NAMALWA (cell line): ENCODE measurements at places on chromosomes 1 and 21.

DNA sequence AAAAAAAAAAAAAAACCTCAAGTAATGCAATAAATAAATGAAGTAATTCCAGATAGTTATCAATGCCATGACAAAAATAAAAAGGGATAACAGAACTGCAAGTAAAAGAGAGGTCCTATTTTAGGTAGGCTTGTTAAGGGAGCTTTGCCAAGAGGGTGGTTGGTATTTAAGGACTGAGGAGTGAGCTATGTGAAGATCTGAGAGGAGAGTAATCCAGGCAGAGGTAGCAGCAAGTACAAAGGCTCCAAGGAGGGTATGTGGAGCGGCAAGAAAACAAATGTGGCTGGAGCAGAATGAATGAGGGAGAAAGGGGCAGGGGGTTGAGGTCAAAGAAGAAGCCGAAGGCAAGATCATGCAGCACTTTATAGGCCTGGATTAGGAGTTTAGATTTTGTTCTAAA lies 59.9 kb upstream of the CDC42BPA start:
- no peak for DNase-seq

DNA sequence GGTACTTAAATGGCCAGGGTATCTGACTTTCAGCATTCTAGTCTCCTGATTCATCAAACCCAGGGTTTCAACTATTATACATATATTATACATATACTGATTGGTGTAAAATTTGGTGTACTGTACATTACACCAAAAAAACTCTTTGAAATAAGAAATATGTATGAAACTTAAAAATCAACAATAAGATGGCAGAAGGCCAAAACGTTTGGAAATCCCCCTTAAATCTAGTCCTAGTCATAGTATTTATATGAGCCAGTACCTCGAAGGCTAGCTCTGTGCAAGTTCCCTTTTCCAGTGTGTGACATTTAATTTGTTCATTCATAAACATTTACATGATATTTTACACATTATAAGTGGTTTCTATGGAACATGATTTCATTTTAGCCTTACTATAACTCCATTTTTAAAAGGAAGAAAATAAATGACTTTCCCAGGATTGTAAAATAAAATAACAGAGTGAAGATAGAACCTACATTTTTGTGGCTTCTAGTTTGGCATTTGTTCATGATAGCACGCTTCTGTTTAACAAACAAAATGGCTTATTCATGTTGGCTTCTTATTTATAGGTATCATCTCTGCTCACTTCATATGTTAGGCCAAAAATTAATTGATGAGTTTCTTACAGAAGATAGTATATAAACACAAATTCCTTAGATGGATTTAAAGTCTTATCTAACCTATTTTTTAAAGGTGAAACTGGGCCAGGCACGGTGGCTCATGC lies 18.8 kb upstream of the ZNF281 start:
- DNase-seq, result peak; percentile 26

GRCh38 chr1:24391882-24392603 lies 21.5 kb downstream of the STPG1 start:
- peak; percentile 87 for DNase-seq

- no peak for DNase-seq
These were observed 480.0 kb downstream of the PTPRU start for GRCh38 chr1:29716306-29716705.

GRCh38 chr1:7290971-7291970 lies 479.8 kb upstream of the VAMP3 start:
- no peak for DNase-seq

DNA sequence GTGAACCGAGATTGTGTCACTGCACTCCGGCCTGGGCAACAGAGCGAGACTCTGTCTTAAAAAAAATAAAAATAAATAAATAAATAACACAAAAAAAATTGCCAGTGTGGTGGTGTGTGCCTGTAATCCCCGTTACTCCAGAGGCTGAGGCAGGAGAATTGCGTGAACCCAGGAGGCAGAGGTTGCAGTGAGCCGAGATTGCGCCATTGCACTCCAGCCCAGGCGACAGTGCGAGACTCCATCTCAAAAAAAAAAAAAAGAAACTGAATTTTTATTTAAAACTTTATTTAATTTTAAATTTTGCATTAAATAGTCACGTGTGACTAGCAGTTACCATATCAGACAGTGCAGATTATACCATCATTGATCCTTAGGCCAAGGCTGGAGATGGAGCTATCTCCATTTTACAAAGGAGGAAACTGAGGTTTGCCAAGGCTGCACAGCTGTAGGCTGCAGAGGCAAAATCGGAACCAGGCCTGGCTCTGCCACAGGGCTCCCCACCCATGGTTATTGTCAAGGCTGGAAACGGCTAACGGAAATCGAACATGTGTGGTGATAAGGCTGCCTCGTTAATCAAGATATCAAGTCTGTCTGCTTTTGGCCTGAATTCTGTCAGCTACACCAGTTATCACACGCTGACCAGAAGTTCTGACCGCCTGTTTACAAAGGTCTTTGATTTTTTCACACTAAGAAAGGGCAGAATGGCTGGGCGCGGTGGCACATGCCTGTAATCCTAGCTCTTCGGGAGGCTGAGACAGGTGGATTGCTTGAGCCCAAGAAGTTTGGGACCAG lies 20.5 kb downstream of the HSPG2 start:
- DNase-seq, result no peak

- no peak for DNase-seq
These were observed 53.9 kb downstream of the EDN2 start for GRCh38 chr1:41430582-41430981.

DNA sequence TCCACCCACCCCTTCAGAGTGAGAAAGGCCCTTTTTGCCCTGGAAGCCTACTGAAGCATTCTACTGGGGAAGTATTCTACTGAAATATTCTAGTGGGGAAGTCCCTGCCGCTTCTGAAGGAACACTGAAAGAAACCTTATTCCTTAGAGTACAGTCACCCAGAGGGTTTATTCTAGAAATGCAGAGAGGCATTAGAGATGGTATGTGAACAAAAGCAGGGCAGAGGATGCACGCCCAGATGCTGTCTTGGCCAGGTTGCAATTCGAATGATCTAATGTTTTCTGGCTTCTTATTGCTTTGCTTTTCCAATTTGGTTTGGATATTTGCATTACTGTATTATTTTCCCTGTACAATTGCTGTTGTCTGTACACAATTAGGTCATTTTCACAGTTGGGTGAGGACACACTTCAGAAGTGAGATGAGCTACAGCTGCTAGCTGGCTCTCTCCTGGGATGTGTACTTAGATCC lies 37.1 kb downstream of the CCN1 start:
- DNase-seq, result no peak

GRCh38 chr21:45111703-45112102 lies 37.3 kb downstream of the ADARB1 start:
- DNase-seq, result no peak

DNA sequence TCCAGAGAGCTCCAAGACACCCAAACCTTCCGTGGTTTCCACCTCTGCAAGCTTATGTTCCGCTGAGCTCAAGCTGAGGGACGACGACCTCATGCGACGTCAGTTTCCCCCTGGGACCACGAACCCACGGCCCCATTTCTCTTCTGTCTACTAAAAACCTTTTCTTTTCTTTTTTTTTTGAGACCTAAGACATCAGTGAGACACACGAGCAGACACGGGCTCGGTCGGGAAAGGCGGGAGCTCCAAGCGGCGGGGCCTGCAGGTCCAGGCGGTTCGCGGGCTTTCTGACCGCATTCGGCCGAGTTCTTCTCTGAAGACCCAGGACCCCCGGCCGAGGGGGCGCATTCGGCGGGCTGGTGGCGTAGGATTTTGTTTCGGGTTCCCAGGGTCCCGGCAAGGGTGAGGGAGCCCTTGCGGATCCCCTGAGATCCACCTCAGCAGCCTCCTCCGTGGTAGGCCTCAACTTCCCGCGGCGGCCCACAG lies 402 bp downstream of the C21orf58 start:
- DNase-seq, result peak; percentile 35

- peak; percentile 58 for DNase-seq
These were observed 510 bp upstream of the UBIAD1 start for GRCh38 chr1:11272544-11272831.

DNA sequence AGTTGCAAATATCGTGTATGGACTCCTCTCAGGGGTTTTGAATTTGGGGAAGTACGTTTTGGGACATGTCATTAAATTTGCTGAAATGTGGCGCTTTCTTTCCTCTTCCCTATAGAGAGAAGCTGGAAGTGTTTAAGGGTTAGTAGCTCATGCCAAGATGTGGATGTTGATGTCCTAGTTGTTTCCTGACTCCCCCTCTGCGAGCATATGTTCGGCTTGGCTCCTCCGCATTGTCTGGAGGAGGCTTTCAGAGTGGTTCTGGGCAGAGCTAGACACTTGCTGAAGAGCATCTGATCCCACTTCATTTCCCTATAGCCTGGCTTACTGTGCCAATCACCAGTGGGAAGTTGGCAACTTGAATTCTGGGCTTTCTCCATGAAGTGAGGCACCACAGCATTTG lies 347.4 kb upstream of the B3GALT2 start:
- DNase-seq, result no peak

DNA sequence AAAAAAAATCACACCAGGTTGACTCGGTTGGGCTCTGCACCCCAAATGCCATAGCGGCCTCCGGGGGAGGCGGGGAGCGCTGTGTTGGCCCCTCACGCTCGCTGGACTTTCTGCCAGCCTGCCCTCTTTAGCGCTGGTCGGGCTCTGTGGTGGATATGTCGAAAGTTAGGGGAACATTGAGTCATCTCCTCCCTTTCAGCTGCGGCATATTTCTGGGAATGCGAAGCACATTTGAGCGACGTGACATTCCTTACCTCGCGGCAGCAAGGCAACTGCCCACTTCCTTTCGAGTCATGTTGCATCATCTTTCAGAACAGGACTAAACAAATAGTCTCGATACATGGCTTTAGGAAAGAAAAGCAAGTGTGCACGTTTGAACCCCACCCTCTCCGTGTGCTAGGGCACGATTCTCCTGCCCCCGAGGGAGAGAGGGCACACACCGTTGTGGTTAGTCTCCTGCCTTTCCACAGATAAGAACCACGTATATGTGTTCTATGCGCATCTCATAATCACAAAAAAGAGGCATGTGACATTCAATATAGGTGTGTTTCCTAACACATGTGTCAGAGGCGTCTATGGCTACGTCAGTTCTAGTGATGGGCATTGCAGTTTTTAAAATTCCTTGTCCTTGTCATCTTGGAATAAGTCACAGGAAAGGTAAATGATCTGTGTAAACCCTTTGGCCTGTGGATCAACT lies 105.9 kb upstream of the SLC45A1 start:
- no peak for DNase-seq

DNA sequence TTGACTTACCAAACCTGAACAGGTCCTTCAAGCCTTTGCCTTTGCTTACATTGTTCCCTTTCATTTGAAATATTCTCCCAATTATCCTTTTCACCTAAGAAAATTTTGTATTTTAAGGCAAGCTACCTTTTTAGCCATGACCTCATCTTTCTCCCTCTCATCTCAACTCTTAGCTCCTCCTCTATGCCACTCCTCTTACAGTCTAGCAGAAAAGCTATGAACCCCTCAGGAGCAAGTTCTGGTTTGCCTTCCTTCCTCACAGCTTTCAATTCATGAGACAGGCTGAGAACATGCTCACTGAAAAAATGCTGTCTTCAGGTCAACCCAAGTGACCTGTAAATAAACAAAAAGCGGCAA lies 8.3 kb upstream of the MUTYH start:
- DNase-seq, result no peak

GRCh38 chr1:223150443-223150842 lies 7.4 kb upstream of the TLR5 start:
- DNase-seq, result no peak

DNA sequence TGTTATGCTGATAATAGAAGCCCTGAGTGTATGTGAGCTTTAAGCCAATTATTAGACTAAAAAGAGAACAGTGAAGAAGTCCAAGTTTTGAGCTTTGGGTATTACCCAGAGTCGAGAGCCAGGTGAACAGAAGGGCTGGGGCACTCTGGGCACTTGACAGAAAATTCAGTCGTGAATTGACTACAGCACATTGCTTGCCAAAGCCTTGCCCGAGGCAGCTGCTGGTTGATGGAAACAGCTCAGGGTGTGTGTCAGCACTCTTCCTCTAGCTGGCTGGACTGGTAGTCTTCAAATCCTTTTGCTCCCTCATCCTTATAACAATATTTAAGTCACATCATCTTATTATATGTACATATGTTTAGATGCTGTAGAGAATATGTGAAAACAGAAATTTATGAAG lies 21.3 kb downstream of the PDE4B start:
- DNase-seq, result no peak

DNA sequence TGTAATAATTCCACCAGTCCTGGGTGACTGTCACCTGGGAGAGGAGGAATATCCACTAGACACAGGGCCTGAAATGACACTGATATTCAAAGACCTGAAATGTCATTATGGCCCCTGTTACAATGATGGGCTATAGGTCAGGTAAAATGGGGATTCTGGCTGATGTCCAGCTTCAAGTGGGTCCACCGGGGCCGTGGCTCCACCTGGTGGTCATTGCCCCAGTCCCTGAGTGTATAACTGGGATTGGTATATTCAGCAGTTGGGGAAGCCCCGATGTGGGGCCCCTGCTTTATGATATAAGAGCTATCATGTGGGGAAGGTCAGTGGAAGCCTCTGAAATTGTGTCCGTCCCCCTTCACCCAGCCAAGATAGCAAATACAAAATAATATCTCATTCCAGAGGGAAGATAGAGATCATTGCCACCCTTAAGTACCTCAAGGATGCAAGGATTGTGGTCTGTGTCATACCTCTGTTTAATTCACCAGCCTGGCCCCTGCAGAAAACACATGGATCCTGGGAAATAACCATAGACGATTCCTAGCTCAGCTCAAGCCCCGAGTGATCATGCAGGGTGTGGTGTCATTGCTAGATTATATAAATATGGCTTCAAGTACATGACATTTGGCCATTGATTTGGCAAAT lies 19.4 kb downstream of the PLEKHO1 start:
- DNase-seq, result peak; percentile 68

DNA sequence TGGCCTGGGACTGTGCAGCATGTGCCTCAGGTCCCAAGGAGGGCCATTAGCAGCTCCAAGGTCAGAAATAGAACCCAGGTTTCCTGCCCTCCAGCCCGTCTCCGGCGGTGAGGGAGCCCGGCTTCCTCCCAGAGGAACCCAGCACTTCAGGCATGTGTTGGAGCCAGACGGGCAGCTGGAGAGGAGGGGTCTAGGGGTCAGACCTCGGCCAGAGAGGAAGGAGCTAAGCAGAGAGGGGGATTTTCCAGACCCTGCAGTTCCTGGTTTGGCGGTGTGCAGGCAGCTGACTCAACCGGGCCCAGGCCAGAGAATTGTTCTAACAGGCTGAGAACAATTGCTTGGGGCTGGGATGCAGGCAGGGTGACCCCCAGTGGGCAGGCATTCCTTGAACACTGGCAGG lies 37.1 kb downstream of the HSPG2 start:
- DNase-seq, result no peak

DNA sequence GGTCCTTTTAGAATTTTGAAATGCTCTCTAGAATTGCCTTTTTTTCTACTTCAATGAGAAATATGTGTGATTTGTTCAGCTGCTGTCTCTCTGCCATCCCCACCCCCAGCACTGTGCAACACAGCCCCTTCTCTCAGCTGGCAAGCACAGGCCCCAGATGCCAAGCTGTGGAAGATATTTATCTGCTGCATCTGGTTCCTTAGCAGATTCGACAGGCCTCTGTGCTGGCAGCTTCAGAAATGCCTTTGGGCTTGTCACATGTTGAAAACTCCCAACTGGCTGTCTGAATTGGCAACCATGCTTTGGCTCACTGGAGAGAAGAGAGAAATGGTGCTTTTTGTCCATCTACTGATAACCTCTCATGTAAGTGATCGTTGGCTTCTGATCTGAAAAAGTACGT lies 206.7 kb upstream of the C1orf87 start:
- DNase-seq, result no peak
